Epithelial cell of prostate (primary cell): ENCODE measurements at places on chromosomes 7 and 10.

DNA sequence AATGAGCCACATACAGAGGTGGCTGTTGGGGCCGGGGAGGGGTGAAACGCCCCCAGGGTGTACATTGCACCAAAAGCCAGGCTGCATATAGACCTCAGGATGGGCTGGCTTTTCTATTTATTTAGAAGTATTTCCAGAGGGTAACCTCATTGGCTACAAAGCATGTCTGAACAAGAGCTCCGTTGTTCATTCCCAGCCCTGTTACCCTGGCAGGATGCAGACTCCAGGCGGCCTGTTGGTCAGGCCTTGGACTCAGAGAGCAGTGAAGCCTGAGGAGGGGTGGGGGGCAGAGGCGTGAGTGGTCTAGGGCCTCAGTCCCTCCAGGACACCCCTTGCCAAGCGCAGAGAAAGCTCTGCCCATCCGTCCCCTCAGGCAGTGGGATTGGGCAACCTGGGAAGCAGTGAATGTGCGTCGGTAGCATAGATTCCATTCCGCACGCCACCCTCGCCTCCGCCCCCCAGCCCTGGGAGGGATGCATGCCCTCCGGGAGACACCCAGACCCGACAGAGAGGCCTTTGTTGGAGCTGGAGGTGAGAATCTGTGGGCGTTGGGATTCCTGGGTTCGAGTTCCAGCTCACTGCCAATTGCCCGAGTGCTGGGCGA is 41.9 kb downstream of the TCF7L2 start:
- DNase-seq = no peak

DNA sequence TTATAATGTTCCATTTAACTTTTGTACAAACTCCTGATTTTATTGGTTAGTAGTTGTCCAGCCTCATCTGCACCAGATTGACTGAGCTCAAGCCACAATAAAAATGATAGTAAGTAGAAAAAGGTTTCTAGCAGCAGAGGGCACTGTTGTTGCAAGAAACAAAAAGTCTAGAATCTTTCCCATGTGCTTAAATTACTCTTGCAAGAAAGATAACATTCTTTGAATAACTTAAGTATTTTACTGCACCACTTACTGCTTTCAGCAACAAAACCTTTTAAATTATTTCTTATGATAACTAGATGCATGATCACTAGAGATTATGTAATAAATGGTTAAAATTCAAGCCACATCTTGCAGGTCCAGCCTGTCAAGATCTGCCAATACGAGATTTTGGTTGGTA is 27.0 kb downstream of the LMOD2 start:
- DNase-seq = no peak

DNA sequence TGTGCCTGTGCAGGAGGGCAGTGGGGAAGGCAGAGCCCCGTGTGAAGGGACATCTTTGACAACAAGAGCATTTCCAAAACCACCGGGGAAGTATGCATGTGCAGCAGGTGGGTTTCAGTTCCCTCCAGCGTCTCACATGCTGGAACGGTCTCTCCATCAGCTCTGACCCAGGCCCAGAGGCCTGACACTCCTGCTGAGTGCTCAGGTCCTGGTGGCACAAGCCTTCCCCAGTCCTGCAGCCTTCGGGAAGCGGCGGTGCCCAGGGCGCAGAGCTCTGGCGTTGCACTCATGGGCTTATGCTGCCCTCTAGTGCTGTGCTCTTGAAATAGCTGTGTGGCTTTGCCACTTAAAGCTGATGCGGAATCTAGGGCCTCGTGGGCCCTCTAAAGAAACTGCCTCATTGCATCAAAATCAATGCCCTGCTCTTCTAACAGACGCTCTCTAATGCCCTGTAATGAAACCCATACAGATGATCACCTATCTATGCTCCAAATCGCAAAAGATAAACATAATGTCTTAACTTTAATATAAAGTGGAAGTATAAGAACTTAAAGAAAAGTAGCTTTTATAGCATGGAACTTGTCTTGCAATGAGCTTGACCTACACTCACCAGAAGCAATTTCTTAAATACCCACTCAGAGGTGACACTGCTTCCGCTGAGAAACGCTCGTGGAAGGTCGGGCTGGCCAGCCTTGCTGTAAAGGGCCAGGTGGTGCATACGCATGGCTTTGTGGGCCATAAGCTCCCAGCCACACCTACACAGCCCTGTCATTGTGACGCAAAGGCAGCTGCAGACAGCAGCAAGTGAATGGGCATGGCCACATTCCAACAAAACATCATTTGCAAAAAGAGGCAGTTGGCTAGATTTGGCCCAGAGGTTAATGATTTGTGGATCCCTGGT is 38.6 kb downstream of the CLRN3 start:
- DNase-seq = no peak

GRCh38 chr10:119242186-119242585 is 34.8 kb downstream of the GRK5 start:
- DNase-seq = no peak

GRCh38 chr7:48806731-48807130 is 117.6 kb upstream of the CDC14C start:
- DNase-seq = no peak

DNA sequence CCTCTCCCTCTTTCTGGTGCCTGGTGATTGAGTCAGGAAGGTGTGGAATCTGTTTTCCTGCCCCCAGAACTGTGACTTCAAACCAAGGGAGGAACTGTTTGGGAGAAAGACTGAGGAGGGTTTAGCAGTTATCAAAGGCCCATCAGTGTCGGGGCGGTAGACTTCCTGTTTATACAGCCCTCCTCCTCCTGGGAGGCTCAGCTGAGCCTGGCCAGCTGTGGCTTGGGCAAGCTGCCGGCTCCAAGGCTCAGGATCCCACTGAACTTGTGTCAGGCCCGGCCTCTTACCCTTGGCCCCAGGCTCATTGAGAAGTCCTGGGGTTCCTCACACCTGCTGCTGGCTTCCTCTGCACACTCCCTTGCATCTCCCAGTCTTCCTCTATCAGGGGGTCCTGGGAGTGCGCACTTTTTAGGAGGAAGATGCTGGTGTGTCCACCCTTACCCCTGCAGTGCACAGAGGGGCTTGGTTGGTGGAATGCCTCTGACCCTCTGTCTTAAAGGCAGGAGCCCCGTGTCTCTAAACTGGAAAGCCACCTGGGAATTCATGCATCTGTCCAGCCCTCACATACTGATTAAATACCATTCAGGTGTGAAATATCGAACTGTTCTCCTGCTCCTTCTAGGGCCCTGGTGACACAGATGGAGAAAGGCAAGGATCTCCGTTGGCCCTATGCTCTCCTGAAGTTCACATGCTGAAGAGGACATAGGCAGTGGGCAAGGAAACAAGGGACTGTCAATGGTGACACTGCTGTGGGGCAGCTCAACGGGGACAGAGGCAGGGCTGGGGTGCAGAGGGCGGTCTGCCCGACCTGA is 32.4 kb downstream of the CXCL12 start:
- DNase-seq = no peak

DNA sequence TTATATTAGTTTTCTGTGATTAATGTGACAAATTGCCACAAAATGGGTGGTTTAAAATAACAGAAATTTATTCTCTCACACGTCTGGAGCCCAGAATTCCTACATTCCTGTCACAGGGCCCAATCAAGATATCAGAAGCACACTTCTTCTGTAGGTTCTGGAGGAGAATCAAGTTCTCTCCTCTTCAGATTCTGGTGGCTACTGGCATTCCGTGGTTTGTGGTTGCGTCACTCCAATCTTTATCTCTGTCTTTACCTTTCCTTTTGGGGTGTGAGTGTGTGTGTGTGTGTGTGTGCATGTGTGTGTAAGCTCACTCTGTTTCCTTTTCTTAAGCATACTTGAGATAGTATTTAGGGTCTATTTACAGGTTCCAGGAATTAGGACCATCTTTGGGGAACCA is 115.5 kb upstream of the DKK1 start:
- no peak for DNase-seq

GRCh38 chr7:57204411-57204811 is 72.2 kb upstream of the ZNF479 start:
- no peak for DNase-seq

DNA sequence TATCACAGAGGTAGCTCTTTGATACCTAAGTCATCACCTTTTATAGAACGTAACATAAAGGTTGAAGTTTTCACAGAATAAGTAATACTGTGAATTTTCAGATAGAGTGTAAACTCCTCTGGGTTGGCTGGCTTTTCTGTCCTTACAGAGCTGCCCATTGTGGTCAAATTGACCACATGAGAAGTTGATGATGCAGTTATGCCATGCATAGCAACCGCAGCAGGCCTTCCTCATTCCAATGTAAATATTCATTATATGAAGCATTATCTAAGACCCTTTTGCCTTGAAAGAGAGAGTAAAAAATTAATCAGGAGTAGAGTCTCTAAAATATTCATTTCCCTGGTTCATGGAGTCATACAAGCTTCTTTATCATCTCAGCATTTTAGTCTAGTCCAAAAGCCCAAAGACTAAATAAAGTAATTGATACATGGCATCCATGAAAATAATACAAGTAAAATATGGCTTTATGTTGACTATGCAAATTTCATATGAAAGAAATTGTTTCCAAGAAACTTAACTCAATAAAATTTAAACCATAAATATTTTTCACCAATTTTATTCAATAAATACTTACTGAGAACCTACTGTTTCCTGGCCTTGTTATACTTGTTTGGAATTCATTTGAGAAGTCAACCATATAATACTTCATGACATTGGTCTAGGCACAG is 516.4 kb downstream of the PCDH15 start:
- peak; percentile 0 for DNase-seq

DNA sequence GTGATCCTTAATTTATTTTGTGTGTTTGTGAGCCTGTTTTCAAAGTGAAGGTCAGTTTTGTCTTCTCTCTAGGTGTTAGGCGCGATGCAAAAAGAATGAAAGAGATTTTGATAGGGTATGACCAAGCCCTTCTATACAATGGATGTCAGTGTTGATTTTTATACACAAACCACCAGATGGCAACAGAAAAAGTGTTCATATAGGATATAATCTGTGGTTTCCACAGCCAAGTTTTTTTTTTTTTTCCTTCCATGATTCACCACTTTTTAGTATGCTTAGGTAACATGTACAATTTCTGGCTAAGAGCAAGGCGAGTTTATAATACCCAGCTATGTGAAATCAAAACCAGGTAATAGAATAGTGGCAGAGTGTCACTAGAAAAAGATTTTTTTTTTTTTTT is 8.1 kb downstream of the SDK1 start:
- DNase-seq = no peak

DNA sequence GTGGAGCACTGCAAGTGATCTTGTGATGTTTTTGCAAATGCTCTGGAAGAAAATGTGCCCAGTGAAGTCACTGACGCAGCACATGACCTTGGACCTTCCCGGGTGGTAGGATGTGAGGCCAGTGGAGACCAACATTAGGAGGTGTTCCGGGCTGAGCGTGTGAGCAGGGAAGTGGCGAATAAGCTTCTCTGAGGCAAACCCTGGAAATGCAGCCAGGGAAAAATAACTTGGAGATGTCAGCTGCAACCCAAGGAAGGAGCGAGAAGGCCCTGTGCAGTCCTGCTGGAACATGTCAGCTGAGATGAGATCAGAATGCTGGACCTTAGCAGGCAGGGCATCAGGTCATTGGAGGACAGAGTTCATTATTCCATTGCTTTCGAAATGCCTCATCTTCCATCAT is 18.6 kb upstream of the SDK1 start:
- DNase-seq = no peak

DNA sequence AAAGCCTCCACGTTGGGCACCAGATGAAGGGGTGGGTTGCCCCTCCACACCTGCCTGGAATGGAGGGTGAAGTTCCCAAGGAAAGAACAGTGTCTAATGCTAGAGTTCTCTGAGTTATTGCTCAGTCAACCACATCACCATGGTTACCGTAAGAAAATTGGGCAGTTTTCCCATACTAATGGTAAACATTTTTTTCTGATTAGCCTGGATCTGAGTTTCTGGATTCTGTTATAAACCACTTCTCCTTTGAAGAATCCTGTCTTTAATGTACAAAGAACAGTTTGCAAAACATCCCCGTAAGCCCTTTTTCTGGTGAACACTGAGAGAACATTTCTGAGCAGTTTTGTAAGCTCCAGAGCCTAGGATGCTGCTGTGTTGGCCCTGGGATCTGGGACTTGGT is 45.5 kb downstream of the ABCC2 start:
- DNase-seq = no peak
